Activated T-helper 2 cell treated with anti-CD3 and anti-CD28 coated beads, Interferon-gamma antibody, Interleukin-2, Interleukin-4, amounts not matched to agents 10 μg/mL and 5 μg/mL and 100 μg/mL, durations not matched to agents 14 hours and 24 hours and 36 hours (primary cell): ENCODE measurements at places on chromosomes 12 and 14. TPM values are rescaled to one million over a fixed set of nuclear protein-coding genes. Genes with fewer than 3 reads are reported as not detected.

GRCh38 chr12:32836710-32837109, 59.9 kb downstream of the PKP2 start:
- H3K36me3 ChIP-seq = no peaks in the 10 kb centered on the region
- no peak overlapping the region for H3K4me3 ChIP-seq
- no peak for DNase-seq
- peaks cover 3% of the 10 kb centered on the region for H3K27me3 ChIP-seq
- no peak overlapping the region for H3K27ac ChIP-seq

Gene C12orf54
- total RNA-seq = not detected in 2 replicates

- H3K4me3 ChIP-seq = no peak overlapping the region
- H3K4me1 ChIP-seq = no peaks in the 10 kb centered on the region
- no peak overlapping the region for H3K27ac ChIP-seq
- DNase-seq = no peak
Observed at GRCh38 chr14:37721976-37722659, 126.7 kb downstream of the TTC6 start.

- peaks cover 68% of the 10 kb centered on the region for H3K4me1 ChIP-seq
- DNase-seq = no peak
- peaks cover 59% of the 10 kb centered on the region for H3K36me3 ChIP-seq
- H3K27ac ChIP-seq = no peak overlapping the region
Observed at GRCh38 chr12:45975506-45975905, 14.9 kb downstream of the SCAF11 start.

Gene CAPZA3
- total RNA-seq = not detected in 2 replicates

DNA sequence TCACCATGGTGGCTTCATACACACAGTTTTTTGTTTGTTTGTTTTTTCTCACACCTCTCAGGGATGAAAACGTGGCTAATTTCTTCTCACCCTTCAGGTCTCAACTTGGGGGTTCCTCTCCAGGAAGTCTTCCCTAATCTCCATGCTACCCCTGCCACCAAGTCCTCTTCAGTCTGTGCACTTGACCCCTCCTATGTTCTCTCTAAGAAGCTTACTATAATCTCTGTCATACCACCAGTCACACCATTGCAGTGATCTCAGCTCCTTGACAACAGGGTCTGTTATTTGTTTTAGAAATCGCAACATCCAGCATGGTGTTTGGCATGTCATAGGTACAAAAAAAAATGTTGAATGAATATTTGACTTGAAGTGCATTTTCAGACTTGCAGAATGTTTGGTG, 83.4 kb downstream of the PRORP start:
- H3K36me3 ChIP-seq = peaks cover 20% of the 10 kb centered on the region
- no peaks in the 10 kb centered on the region for H3K27me3 ChIP-seq
- peaks cover 39% of the 10 kb centered on the region for H3K4me1 ChIP-seq
- no peak for DNase-seq
- no peak overlapping the region for H3K4me3 ChIP-seq

- H3K27me3 ChIP-seq = no peaks in the 10 kb centered on the region
- H3K36me3 ChIP-seq = peaks cover 63% of the 10 kb centered on the region
- no peaks in the 10 kb centered on the region for H3K4me1 ChIP-seq
- DNase-seq = no peak
- no peak overlapping the region for H3K27ac ChIP-seq
- no peak overlapping the region for H3K4me3 ChIP-seq
Observed at GRCh38 chr14:67331368-67332125, 28.1 kb downstream of the ATP6V1D start.

- H3K27me3 ChIP-seq = no peaks in the 10 kb centered on the region
- H3K4me1 ChIP-seq = no peaks in the 10 kb centered on the region
- DNase-seq = no peak
Observed at GRCh38 chr12:37666069-37666781, 650.3 kb upstream of the ALG10B start.

DNA sequence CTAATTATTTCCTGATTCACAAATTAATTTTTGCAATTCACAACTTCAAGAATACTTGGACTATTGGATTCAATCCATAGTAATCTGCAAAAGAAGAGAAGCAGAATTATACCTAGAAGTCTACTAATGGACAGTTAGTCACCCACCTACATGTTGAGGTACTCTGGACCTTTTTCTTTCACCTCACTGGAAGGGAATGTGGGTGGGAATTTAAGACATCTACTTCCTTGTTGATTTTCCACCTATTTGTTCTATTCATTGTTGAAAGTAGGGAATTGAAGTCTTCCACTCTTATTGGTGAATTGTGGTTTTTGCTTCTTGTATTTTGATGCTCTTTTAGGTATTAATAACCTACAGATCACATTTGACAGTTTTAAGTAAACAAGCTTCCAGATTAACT, 11.0 kb downstream of the RESF1 start:
- no peak overlapping the region for H3K27ac ChIP-seq
- H3K36me3 ChIP-seq = peaks cover 91% of the 10 kb centered on the region
- peaks cover 18% of the 10 kb centered on the region for H3K4me1 ChIP-seq
- no peaks in the 10 kb centered on the region for H3K27me3 ChIP-seq
- no peak overlapping the region for H3K4me3 ChIP-seq

Gene KRT71
- not detected in 2 replicates for total RNA-seq

DNA sequence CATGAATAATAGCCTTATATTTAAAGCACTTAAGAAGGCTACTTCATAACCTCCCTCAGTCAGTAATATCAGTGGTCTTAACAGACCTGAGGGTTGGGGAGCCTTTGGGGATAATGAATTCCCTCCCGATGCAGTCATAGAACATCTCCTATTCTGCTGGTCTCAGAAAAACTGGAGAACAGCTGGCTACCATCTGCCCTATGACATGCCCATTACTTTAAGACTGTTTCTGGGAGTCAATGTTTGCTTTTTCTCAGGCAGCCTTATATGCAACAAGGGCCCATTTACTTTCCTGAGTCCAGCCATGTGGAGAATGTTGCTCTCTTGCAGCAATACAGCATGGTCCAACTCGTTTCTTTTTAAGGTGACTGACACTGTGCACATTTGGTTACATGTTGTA, 161.7 kb upstream of the PARP11 start:
- no peaks in the 10 kb centered on the region for H3K36me3 ChIP-seq
- H3K27ac ChIP-seq = no peak overlapping the region
- no peak overlapping the region for H3K4me3 ChIP-seq

GRCh38 chr12:91630596-91631293, 448.1 kb upstream of the DCN start:
- DNase-seq = no peak
- H3K36me3 ChIP-seq = no peaks in the 10 kb centered on the region
- no peaks in the 10 kb centered on the region for H3K4me1 ChIP-seq
- no peaks in the 10 kb centered on the region for H3K27me3 ChIP-seq
- no peak overlapping the region for H3K4me3 ChIP-seq
- no peak overlapping the region for H3K27ac ChIP-seq

Gene SCNN1A
- not detected in 2 replicates for total RNA-seq

Gene PUS1
- 71.2 and 79.2 TPM in 2 replicates for total RNA-seq

Gene CLEC4E
- total RNA-seq = not detected in 2 replicates

DNA sequence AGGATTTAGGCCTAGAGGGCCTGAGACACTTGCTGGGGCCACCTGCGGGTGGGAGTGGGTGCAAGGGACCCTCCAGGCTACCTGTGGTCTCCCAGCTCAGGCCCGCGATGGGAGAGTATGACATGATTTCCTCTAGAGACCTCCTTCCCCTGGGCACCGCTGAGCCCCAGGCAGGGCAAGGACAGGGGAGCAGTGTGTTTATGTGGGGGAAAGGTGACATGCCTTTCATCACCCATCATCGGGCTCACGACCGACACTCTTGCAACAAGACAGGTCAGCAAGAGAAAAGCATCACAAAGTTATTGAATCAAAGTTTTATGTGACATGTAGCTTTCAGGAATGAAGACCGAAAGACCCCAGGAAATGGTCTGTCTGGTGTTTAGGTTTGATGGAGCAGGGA, 19.9 kb downstream of the SH2B3 start:
- no peak overlapping the region for H3K4me3 ChIP-seq
- no peak for DNase-seq
- peaks cover 52% of the 10 kb centered on the region for H3K4me1 ChIP-seq
- H3K36me3 ChIP-seq = peaks cover 49% of the 10 kb centered on the region

- H3K27me3 ChIP-seq = peaks cover 3% of the 10 kb centered on the region
- peak overlapping the region; percentile 13 for H3K4me3 ChIP-seq
- no peak for DNase-seq
- peaks cover 43% of the 10 kb centered on the region for H3K4me1 ChIP-seq
- peaks cover 35% of the 10 kb centered on the region for H3K36me3 ChIP-seq
Observed at GRCh38 chr14:34013721-34014060, 62.8 kb upstream of the EGLN3 start.

GRCh38 chr12:57123813-57124212, 4.5 kb upstream of the LRP1 start:
- H3K4me3 ChIP-seq = no peak overlapping the region
- peaks cover 24% of the 10 kb centered on the region for H3K27me3 ChIP-seq
- peaks cover 7% of the 10 kb centered on the region for H3K4me1 ChIP-seq
- DNase-seq = no peak

Gene CYP27B1
- 11.3 and 13.0 TPM in 2 replicates for total RNA-seq

DNA sequence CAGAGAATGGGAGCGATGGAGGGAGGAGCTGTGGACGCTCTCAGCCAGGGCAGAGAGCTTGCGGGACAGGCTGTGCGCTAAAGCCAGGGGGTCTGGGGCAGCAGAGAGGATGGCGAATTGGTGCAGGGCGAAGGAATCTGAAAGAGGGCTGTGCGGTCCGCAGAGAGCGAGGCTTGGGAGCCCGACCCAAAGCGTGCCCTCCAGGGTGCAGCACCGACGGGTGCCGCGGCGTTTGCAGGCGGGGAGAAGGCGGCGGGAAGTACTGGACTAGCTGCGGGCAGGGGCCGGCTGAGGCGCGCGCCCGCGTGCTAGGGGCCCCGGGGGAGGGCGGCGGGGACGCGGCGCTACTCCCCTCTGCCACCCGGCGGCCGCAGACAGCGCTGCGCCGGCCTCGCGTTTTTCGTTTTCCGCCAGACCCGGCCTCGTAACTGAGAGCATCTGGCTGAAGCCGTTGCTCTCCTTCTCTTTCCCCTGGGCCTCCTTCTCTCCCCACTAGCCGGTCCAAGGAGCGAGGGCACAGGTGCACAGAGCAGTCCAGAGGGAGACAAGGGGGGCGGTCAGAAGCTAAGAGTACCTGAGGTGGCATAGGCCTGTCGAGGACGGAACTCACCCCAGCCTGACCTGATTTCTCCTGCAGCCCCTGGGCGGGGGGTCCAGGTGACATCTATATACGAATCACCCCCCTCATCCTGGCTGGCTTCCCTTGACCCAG, 24.9 kb downstream of the SLC6A12 start:
- H3K4me3 ChIP-seq = peak overlapping the region; percentile 77
- peaks cover 2% of the 10 kb centered on the region for H3K27me3 ChIP-seq
- no peaks in the 10 kb centered on the region for H3K4me1 ChIP-seq
- H3K36me3 ChIP-seq = no peaks in the 10 kb centered on the region
- no peak overlapping the region for H3K27ac ChIP-seq
- peak; percentile 34 for DNase-seq

DNA sequence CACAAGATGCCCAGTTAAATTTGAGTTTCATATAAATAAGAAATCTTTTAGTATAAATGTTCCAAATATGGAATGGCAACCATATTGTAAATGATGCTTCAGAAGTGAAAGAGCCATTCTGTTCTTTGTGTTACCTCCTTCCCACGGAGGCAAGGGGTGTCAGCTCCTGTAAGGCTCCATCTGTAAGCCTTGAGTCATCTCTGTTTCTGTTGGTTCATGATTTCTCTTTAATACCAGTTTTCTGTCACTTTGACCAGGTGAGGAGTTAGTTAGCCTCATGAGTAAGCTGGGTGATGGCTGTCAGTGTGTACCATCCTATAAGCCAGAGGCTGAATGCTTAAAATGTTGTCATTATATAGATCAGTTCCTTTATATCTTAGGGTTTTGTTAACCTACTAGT, 61.9 kb downstream of the TMEM30B start:
- H3K27ac ChIP-seq = no peak overlapping the region
- H3K4me3 ChIP-seq = no peak overlapping the region
- H3K27me3 ChIP-seq = peaks cover 21% of the 10 kb centered on the region
- no peak for DNase-seq

DNA sequence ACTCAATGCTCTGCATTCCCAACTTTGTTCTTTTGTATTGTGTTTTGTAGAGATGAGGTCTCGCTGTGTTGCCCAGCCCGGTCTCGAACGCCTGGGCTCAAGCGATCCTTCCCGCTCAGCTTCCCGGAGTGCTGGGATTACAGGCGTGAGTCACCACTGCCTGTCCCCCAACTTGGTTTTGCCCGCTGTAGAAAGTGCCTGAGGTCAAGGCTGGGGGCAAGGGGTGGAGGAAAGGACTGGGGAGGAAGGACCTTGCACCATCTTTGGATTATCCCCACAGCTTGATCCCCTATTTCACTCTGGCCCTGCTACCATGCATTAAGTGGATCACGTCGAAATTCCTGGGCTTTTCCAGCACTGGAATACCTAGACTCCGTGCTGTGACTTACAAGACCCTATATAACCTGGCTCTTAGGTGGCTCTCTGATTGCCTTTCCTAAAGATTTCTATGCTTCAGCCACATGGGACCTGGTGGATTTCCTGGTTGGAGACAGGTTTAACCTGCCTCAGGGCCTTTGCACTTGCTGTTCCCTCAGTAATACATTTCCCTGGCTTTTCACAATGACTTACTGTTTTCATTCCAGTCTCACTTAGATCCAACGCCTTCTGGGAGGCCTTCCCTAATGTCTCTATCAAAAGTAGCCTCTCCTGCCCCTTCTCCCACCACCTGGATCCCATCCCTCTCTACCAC, 608 bp upstream of the PIANP start:
- DNase-seq = no peak
- H3K4me3 ChIP-seq = peak overlapping the region; percentile 34
- peaks cover 59% of the 10 kb centered on the region for H3K27me3 ChIP-seq
- no peaks in the 10 kb centered on the region for H3K36me3 ChIP-seq

DNA sequence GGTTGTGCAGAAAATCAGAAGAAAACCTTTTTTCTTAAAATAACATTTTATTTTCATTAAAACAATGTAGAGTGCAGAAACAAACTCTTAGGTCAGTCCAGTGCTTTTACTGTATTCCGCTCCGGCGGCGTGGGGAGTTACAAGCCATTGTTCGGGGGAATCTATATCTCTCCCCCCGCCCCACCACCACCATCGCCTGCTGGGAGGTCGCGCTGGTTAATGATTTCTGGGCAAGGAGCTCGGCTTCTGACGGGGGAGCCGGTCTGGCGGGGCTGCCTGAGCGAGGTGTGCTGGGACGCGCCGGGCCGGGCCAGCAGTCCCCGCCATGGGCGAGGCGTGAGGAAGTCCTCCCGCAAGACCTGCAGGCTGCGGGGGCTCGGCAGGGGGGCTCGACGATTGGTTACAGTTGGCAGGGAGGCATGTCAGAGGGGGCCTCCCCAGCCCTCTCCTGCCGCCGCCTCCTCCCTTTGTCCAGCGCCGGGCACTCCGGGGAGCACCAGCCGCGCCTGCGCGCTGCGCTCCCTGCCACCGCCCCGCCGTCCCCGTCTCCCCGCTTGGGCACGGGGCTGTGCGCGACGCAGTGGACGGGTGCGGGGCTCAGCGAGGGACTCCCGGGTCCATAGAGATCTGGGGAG, 1.0 kb upstream of the DUSP6 start:
- peaks cover 32% of the 10 kb centered on the region for H3K4me1 ChIP-seq
- peak overlapping the region; percentile 97 for H3K4me3 ChIP-seq
- H3K27me3 ChIP-seq = no peaks in the 10 kb centered on the region
- peaks cover 42% of the 10 kb centered on the region for H3K36me3 ChIP-seq
- H3K27ac ChIP-seq = peak overlapping the region; percentile 97

Gene MFAP5
- not detected in 2 replicates for total RNA-seq
